Kidney (tissue), 22 donors: ENCODE measurements at places on chromosomes 11 and 22.

DNA sequence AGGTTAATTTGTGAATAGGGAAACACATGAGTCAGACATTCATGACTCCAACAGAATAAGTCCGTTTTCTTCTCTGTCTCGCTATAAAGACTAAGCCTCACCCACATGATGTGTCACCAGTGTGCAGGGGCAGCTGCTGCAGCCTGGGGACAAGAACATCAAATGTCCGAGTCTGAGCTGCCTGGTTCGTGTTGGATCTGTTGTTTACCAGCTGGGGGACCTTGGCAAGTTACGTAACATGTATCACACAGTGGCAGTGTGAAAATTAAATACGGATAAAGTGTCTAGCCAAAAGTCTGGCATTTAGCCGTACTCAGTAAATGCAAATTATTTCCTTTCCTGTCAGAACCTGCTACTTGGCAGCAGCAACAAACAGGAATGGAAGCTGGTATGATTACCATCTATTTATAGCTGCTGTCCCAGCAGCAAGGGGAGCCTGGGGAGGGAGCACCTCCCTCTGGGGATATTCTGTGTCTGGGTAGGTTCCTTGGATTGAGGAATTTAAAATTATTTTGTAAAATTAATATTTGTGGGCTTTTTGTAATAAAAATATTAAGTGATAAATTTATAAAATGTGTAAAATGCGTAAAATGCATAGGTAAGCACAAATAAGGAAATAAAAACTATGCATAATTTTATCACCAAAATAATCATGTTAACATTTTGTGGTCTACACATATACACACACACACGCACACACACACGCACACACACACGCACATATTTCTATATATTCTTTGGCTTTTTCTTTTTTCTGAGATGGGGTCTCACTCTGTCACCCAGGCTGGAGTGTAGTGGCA, 1.3 kb upstream of the CLDN25 start:
- DNase-seq: no peak

GRCh38 chr22:17106785-17107546, 14.2 kb downstream of the TMEM121B start:
- no peak for DNase-seq

DNA sequence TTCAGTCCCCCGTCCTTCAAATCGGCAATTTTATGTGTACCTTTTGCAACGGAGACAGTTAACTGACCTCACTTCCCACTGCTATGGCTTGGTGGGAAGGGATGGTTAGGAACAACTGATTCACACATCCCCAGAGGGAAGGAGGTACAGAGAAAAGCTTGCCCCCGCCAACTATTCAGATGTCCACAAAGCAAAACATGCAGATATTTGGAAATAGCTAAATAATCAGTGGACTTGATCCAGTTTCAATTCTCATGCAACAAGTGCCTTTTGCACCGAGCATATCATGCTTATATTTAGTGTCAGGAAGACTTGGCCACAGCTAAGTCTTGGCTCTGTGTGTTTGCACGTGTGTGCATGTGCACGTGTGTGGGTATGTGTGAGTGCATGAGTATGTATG, 144.6 kb downstream of the SNX19 start:
- no peak for DNase-seq

- DNase-seq: no peak
Measured at GRCh38 chr11:130830566-130830965, 85.7 kb downstream of the SNX19 start.

DNA sequence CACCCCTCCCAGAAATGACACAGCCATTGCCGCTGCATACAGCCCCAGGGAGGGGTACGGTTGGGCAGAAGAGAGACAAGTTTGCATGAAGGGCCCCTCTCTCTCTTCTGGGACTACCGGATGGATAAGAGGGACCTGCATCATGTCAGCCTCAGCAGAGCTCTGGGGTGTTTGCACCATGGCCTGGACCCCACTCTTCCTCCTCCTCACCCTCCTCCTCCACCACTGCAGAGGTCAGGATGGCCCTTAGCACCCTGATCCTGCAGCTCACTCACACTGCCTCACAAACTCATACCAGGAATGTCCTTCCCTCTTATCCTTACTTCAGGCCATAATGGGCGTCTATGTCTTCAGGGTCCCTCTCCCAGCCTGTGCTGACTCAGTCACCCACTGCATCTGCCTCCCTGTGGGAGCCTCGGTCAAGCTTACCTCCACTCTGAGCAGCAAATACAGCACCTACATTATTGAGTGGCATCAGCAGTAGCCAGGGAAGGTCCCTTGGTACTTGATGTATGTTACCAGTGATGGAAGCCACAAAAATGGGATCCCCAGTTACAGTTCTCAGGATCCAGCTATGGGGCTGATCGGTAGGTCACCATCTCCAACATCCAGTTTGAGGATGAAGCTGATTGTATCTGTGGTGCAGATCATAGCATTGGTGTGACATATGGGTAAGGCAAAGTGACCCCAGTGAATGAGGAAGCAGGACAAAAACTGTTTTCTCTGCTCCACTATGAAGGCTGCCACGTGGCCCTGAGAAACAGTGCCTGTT, 62.2 kb upstream of the VPREB1 start:
- no peak for DNase-seq

- no peak for DNase-seq
Measured at GRCh38 chr11:87926250-87926970, 248.8 kb downstream of the RAB38 start.

DNA sequence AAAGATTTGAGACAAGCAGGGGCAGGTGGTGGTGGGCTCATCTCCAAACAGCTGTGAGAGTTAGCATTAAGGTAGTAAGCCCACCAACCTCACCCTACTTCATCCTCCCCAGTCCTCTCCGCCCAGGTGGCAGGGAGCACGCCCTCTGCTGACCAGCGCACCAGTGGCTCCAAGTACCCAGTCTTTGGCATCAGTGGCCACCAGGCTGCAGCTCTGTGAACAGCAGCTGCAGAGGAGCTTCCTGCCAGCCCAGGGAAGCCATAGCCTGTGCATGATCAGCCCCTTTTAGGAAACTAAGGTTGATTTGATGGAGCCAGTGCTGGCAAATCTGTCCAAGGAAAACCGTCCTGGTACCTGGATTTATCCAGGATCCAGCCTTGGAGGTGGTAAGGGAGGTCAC, 21.7 kb downstream of the CAVIN3 start:
- DNase-seq: no peak

- DNase-seq: no peak
Measured at GRCh38 chr11:93080146-93080759, 110.8 kb downstream of the MTNR1B start.

DNA sequence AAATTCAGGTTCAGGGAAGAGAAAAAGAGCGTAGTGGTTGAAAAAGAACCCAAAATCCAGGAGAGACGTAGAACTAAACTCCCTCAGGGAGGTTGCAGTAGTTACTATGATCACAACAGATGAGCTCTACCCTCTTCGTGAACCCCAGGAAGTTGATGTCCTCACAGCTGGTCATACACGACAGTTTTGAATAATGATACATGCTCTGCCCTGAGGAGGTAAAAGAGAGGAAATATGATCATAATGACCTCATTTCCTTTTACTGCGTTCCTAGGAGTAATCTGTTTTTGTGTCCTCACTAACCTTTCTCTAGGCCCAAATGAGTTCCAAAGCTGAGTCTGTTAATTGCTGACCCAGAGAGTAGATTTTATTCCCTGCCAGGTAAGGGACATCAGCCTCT, 1.3 kb downstream of the PATE2 start:
- DNase-seq: no peak

DNA sequence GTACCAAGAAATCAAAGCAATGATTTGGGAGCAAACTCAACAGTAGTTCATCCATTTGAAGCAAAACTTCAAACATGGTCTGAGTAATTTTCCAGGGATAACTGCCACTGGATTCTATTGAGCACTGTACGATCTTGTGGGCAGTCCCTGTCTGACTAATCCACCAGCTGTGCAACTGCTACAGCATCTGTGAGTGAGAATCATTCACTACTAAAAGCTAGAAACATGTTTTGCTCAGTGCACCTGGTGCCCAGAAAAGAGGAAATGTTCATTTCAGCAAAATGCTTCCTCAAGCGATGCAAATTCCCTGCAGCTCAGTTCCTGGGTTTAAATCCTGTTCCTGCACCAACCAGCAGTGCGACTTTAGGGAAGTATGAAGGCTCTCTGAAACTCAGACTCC, 1077.9 kb downstream of the DLG2 start:
- DNase-seq: no peak

DNA sequence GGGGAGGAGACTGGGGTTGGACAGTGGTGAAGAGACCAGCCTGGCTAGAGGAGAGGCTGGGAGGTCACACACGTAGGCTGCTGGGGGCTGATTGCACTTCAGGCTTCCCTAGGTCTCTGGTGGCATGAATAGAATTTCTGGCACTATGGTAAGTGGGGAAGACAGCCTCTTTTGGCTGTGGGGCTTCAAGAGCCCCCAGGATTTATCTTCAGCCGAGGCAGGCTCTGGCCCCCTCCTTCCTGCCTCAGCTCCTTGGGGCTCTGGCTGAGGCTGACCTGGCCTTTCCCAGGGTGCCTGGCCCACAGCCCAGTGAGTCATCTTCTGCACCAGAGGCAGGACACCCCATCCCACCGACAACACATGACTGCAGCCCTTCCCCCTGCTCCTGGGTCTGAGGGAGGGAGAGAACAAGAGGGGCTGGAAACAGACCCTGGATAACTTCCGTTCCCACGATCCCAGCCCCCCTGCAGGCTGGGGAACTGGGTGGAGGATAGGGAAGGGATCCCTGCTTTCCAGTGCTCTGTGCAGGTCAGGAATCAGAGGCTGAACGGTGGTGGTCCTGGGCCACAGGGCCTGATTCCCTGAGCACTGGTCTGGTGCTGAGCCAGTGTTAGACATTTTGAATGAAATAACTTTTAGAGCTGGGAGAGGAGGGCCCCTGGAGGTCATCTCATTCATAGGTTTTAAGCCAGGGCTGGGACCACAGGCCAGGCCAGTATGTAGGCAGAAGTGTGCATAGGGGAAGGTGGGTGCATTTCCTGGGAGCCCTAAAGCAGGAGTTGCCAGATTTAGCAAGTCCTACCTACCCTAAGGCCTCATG, 26.5 kb downstream of the ARHGEF17 start:
- DNase-seq: peak; percentile 82

GRCh38 chr11:108927791-108928545, 263.1 kb downstream of the DDX10 start:
- no peak for DNase-seq

DNA sequence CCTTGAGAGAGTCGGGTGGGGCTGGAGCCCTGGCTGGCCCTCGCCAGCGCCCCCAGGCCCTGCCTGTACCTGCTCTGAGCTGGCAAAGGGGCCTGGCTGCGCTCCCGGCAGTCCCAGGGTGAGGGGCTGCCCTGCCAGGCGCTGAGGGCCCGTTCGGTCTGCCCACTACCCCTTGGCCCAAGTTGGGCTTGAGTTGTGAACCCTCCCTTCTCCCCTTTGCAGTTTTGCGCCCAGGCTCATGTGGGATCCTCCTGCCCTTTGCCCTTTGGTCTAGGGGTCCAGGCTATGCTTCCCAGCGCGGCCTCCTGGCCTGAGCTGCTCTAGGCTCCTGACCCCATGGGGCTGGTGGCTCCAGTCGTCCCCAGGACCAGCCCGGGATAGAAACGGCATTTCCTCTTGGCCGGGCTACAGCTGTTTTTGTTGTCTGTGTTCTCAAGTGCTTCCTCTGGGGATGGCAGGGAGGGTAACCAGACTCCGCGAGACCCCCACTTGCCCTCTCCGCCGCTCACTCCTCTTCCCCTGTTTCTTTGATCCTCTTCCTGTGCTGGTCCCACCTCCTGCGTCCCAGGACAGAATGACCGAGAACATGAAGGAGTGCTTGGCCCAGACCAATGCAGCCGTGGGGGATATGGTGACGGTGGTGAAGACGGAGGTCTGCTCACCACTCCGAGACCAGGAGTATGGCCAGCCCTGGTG, 34.9 kb downstream of the PRDM11 start:
- DNase-seq: peak; percentile 85

DNA sequence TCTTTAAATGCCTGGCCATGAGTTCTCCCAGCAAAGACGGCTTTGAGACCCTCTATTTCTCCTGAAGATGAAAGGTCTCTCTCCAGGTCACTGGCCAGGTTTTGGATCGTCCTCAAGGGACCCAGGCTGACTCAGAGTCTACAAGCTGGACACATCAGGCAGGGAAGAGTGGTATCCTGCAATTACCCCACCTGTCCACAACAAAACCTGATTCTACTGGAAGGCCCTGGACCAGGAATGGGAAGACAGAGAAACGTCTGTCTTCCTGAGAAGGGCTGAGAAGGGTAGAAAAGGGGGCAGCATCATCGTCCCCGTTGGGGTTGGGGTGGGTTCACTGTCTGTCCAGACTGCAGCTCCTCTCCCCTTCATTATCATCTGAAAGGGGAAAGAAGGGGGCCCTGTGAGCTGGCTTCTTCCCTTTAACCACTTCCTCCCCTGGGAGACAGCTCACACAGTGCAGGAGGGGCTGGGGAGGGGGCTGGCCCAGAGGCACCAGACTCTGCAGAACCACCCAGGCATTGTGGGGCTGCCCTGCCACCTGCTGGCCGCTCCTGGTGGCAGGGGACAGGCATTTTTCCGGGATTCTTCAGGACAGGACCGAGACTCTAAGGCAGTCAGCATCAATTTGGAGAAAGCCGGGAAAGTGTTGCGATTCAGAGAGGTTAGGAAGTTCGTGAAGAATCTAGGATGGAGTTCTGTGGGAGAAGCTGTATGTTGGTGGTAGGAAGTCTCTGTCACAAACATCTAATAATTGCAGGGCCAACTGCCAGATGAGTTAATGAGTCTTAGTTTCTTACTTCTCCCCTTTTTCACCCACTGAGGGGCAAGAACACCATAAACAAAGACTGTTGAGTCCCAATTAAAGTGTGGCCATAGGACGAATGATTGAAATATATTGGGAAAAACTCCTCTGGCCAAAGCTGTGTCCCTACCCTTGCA, 57.6 kb downstream of the SYN3 start:
- DNase-seq: peak; percentile 76

DNA sequence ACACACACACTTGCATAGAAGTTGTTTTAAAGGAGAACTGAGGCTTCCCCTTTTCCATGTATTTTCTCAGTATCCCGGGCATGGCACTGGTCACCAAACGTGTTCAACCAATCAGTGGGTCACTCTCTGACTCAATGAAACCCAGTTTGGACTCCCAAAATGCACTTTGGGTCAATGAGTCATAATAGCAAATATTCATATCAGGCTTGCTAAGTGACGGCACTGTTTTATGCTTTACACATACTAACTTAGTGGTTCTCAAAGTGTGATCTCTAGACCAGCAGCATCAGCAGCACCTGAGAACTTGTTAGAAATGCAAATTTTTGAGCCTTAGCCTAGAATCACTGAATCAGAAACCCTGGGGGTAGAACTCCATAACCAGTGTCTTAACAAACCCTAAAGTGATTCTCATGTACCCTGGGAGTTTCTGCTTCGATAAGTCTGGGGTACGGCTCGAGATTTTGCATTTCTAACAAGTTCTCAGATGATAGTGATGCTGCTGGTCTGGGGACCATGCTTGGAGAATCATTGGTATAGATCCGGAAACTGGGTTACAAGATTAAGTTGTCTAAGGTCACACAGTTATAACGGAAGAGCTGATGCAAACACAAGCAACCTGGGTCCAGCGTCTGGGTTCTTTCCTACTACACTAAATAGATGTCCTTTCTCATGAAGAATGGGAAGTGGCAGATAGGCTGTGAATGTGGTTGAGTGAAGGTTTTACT, 35.6 kb downstream of the ETS1 start:
- DNase-seq: no peak

- no peak for DNase-seq
Measured at GRCh38 chr11:58530236-58530635, 22.3 kb upstream of the OR5B21 start.
